Left hindlimb (tissue), 1 donor: ENCODE measurements at places on chromosomes 1 and 21.
A peak's percentile ranks its signal among the peaks of the same experiment; 100 is the strongest.

DNA sequence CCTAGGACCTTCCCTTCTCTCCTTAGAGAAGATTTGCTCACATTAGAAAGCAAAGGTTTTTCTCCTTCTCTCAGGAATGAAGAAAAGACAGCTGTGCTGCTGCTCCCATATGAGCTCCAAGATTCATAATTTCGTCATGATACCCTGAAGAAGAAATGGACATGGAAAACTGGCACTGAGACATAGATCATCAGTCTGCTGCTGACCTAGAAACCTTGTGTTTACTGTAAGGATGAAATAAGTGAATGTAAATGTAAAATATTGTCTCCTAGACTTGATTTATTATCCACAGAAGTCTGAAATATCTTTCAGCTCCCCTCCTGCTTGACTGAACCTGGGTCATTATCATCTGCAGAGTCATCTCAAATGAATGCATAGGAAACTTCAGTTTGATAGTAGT, 77.9 kb downstream of the ZC3H11B start:
- no peak for DNase-seq

DNA sequence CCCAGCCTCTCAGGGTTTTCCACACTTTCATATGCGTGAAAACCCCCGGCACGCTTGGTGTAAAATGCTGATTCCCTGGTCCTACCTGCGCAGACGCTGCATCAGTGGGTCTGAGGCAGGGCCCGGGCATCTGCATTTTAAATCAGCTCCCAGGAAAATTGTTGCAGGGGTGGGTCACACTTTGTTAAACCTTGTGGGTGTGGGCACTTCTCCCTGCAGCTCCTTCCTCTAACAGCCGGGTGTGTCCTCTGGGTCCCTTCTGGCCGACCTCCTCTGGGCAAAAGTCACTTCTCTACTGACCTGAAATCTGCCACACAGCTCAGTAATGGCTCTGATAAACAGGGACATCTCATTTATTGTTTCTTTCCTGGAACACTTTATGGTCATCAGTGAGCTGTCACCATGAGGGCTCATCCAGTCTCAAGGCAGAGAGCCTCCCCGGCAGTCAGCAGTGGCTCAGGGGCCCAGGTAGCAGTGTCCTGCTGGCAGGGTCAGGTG, 52.8 kb upstream of the TMPRSS2 start:
- DNase-seq, result no peak

GRCh38 chr1:97070376-97070775, 348.8 kb downstream of the PTBP2 start:
- no peak for DNase-seq

- no peak for DNase-seq
Observed at GRCh38 chr1:34983700-34984355, 1.3 kb downstream of the TMEM35B start.

GRCh38 chr1:160761886-160762285, 22.8 kb downstream of the SLAMF7 start:
- DNase-seq, result no peak

DNA sequence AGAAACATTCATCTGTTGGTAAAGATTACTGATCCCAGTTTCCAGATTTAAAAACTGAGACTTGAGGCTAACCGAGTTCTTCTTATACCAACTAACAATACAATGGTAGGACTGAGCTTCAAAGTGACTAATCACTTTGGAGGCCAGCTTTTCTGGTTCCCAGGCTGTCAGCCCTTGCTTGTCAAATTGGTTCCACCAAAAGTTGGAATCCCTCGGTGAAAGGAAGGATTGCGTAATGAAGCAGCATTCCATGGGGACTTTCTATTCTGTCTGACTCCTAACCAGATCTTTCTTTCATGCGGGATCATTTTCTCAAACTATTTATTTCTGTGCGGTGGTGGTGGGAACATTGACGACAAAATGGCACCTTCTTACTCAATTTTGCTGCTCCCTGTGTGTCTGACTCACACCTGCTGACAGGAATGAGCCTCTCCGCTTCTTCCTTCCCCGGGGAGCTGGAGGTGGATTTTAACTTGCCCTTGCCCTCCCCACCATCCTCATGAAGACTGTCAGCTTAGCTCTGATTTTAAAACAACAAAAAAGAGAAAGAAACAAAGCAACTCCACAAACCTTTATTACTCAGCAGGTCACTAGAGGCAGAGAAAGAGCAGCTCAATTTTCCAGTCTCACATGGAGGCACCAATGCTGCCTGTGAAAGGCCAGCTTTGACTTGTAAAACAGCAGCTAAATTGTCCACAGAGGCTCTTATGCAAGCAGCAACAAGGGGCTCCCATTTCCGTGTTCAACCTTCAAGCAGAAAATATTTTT, 32.9 kb upstream of the RASAL2 start:
- DNase-seq, result no peak

- no peak for DNase-seq
Observed at GRCh38 chr1:5403935-5404334, 588.3 kb downstream of the NPHP4 start.

- DNase-seq, result no peak
Observed at GRCh38 chr1:8676813-8677212, 140.6 kb downstream of the RERE start.

DNA sequence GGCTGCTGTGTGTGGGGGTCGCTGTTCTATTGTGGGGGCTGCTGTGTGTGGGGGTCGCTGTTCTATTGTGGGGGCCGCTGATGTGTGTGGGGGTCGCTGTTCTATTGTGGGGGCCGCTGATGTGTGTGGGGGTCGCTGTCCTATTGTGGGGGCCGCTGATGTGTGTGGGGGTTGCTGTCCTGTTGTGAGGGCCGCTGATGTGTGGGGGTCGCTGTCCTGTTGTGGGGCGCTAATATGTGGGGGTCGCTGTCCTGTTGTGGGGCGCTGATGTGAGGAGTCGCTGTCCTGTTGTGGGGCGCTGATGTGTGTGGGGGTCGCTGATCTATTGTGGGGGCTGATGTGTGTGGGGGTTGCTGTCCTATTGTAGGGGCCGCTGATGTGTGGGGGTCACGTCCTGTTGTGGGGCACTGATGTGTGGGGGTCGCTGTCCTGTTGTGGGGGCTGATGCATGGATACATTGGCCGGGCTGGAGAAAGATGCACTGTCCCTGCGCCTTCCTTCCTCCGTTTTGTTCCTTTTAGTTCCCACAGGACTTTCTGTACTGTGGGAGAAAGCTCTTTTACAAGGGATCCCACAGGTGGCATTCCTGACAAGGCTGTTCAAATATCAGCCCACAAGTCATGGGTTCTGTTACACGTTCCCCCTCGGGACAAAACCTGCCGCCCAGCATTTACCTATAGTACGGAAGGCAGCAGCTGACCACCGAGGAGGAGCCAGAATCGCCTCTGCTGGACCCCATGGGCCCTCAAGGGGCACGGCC, 27.5 kb downstream of the SETD4 start:
- no peak for DNase-seq

GRCh38 chr1:103230061-103230460, 121.7 kb upstream of the COL11A1 start:
- no peak for DNase-seq

DNA sequence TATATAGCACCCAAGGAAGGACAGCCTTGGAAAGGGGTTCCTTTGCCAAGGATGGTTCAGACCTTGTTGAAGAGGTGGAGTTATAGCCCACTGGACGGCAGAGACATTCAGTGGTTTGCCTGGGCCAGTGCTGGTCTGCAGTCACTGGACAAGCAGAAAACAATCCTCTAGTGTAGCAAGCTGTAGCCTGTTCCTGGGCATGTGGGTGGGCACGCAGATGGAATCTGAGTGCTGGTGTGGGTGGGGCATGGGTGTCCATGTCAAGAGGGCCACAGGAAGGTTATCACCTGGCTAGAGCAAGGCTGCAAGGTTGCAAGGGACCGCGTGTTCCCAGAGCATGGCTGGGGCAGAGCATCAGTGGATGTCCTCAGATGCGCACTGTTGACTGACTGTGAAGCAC, 244.7 kb downstream of the PTPRU start:
- DNase-seq, result no peak

DNA sequence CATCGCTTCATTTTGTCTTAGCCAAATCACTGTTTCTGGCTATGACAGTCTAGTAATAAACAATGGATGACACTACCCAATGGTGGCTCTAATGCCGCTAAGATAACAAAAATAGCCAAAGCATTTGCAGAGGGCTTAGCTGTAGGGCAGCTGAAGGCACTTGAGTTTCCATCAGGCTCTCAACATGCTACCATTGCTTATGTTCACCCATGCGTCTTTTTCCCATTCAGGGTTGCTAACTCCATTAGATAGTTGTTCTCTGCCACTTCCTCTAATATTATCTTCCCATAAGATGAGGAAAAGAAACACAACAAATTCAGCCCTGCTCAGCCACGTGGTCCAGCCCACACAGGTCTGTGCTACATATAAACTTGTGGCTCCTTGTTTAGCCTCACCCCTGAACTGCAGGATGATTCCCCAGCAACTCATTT, 159.6 kb downstream of the TOMM20 start:
- no peak for DNase-seq

DNA sequence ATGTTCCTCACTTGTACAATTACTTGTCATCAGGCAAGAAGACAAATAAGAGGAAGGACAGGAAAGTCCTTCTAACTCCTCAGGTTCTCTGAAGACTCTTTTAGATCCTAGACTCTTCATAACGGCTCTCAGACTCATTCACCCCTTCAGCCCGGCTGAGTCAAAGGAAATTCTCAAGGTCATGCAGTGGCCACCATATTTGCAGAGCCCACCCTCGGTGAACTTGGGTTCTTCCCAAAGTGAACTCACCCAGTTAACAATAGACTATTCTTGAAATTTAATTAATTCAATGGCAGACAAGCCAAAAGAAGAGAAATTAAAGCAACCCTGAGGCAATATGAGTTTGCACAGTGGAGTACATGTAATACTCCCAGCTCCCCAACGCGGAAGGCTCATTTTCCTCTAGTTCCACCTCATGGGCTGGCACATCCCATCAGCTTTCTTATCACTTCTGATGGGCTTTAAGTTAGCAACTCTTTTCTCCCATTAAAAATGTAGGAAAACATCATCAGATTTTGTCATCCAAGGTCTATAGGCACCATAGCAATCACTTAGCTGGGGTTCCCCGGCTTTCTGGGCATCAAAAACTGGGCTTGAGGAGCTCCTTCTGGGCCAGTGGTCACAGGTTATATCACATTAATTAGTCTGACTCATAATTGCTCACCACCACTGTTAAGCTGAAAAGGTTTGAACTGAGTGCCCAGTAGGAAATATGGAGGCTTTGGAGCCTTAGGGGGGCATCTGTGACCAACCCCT, 27.8 kb upstream of the TIAM1 start:
- no peak for DNase-seq

GRCh38 chr1:117660271-117660965, 54.6 kb downstream of the TENT5C start:
- no peak for DNase-seq

DNA sequence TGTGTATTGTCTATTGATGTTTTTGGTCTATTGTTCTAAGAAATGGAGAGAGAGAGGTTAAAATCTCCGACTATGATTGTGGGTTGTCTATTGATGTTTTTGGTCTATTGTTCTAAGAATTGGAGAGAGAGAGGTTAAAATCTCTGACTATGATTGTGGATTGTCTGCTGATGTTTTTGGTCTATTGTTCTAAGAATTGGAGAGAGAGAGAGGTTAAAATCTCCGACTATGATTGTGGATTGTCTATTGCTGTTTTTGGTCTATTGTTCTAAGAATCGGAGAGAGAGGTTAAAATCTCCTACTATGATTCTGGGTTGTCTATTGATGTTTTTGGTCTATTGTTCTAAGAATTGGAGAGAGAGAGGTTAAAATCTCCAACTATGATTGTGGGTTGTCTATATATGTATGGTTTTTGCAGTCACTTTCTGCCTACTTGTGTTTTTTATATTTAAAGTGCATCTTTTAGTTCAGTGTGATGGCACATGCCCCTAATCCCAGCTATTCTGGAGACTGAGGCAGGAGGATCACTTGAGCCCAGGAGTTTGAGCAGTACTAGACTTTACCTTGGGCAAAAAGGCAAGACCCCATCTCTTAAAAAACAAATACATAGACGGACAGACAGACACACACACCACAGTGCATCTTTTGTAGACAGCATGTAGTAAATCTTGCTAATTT, 16.2 kb downstream of the C1orf159 start:
- no peak for DNase-seq

- DNase-seq, result no peak
Observed at GRCh38 chr1:88609051-88609450, 75.0 kb upstream of the PKN2 start.

- DNase-seq, result no peak
Observed at GRCh38 chr1:48687282-48688045, 89.2 kb downstream of the BEND5 start.

GRCh38 chr1:232982238-232982944, 32.0 kb downstream of the NTPCR start:
- no peak for DNase-seq

DNA sequence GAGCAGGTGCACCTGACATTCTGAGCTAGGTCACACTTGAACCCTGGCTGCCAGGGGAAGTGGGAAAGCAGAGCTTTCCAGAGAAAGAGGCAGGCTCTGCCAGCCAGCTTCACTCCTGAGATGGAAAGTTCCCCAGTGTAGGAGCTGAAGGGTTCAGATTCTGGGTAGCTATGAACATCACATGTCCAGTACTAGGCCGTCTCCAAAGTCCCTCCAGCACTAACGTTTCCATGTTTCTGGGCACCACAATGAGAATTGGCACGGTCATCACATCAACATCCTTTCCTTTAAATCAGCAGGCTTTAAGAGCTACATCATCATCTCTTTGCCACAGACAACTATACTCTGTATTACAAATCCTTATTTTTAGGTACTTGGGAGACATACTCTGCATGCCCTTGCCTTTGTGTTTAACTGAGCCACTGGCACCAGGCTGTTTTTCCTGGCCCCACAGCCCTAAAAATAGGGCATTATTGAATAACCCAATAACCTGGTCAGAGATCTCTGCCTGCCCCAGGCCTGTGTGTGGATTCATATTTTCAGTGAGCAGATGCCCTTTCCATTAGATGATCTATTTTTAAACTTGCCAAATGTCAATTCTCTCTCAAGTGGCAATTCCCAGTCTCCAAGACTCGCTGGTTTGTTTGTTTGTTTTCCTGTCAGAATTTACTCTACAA, 35.4 kb upstream of the USP24 start:
- DNase-seq, result no peak

- no peak for DNase-seq
Observed at GRCh38 chr1:161214369-161214768, 726 bp upstream of the FCER1G start.

DNA sequence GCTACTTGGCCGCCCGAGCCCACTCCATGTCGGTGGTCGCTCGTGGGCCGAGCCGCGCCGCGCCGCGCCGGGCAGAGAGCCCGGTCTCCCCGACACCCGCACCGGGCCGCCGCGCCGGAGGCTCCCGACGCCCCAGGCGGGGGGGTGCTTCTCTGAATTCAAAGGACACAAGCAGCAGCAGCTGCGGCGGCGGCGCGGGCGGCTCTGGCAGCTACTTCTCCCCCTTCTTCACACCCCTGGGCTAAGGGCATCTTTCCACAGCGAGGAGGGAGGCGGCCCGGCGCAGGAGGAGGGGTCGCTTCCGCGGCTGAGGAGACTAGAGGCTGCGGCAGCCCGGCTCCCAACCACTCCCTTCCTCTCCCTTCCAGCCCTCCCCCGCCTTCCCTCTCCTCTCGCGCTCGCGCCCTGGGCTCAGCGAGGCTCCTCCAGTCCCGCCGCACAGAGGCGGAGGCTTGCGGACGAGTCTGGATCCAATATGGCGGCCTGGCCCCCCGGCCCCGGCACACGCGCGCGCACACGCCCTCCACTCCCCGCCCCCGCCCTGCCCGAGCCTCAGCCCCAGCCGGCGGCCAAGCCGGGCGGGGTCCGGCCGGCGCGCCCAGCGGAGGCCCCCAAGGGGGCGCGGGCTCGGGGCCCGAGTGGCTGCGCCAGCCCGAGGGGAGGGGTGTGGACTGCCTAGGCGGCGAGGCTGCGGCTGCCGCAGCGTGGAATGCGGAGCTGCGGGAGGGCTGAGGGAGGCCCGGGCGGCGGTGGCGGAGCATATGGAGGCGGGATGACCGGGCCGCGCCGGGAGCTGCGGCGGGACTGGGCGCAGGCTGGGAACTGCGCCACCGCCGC, at the start of gene CDC42BPA:
TSS of gene CDC42BPA (minus strand) at position 477 of the 837 bp plus-strand sequence. CDS start 1,310 bp downstream, outside the sequence.
- DNase-seq, result peak; percentile 95
